ENCODE measurements at places on chromosomes 5 and 9.

GRCh38 chr5:84231433-84231832 lies 153.2 kb downstream of the EDIL3 start:
- no peak for DNase-seq

GRCh38 chr5:37121027-37121426 lies 128.1 kb downstream of the CPLANE1 start:
- DNase-seq, result no peak

GRCh38 chr5:2373631-2374030 lies 377.8 kb downstream of the IRX2 start:
- DNase-seq, result no peak

GRCh38 chr9:14373336-14373666 lies 59.4 kb upstream of the NFIB start:
- DNase-seq, result no peak

- no peak for DNase-seq
These were observed 433.9 kb upstream of the SLC30A5 start for GRCh38 chr5:68659881-68660280.

DNA sequence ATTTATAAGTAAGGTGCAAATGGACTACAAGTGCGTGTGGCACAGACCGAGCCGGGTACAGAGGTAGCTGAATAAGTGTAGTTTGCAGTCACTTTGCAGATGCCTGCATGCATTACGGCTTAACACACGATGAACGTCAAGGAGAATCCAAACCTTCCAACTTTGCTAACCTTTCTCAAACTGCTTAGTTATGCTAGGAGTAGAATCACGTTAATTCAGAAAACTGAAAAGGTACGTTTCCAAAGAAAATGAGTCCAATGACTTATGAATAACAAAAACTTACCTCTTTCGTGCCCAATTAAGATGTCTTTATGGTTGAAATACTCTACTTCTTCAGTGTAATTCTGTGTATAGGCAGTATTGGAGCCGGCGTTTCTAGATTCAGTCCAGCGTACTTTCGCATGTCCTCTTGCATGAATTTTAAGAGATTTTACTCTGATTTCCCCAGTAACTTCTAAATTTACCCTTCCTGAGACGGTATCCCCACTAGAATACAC lies 539 bp downstream of the ARRDC3 start:
- peak; percentile 68 for DNase-seq

DNA sequence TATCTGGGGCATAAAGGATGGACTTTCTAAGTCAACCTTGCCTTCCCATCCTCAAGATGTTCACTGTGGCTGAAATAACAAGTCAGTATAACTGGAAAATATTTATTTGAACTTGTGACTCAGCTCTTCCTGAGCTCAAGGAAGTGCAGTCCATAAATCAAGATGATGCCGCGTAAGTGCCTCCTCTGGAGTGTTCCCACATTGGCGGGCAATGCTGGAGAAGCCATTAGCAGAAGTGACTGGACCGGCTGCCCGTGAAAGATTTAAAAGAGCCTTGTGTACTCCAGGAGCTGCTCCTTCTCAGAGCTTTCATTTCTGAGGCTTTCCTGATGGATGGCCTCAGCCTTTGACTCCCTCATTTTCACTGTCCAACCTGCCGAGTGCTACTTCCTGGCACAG lies 17.4 kb downstream of the TMOD1 start:
- no peak for DNase-seq

GRCh38 chr5:62386824-62387223 lies 16.9 kb downstream of the DIMT1 start:
- no peak for DNase-seq

DNA sequence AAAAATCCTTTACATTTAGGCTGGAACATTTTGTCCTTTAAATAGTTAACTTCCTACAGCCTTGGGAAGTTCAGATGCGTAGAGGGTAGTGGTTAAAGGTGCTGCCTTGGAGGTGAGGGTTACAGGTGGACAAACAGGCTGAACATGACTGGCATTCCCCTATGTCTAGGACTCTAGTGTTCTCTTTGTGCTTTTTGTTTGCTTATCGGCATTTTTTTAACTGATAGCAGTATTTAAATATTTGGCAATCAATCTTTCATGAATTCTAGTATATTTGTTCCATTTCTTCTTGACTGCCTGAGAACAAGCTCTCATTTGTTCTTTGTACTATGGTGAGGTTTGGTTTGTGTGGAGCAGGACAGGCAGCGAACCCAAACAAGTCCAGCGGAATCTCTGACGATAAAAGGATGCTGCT lies 307.6 kb downstream of the CTNND2 start:
- no peak for DNase-seq

Data from RPMI8226 (cell line).